B cell (primary cell): ENCODE measurements at places on chromosomes 3 and 15.

DNA sequence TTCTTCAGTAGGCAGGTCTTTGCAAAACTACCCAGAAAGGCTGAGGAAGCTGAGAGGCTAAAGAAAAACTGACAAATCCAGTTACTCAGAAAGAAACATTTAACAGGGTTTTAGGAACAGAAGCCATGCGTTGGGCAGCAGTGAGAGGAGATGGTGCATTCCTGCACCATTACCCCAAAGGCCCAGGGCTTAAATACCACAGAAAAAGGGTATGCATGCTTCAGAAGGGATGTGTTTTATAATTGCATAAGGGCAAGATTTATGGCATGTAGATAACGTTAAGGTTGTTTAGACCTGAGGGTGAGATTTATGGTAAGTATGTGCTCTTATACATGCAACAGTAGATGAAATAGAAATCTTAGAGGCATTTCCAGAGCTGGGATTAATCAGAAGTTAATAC lies 10.0 kb downstream of the C3orf52 start:
- DNase-seq = no peak

GRCh38 chr15:91950631-91951329 lies 97.3 kb downstream of the SLCO3A1 start:
- DNase-seq = no peak

DNA sequence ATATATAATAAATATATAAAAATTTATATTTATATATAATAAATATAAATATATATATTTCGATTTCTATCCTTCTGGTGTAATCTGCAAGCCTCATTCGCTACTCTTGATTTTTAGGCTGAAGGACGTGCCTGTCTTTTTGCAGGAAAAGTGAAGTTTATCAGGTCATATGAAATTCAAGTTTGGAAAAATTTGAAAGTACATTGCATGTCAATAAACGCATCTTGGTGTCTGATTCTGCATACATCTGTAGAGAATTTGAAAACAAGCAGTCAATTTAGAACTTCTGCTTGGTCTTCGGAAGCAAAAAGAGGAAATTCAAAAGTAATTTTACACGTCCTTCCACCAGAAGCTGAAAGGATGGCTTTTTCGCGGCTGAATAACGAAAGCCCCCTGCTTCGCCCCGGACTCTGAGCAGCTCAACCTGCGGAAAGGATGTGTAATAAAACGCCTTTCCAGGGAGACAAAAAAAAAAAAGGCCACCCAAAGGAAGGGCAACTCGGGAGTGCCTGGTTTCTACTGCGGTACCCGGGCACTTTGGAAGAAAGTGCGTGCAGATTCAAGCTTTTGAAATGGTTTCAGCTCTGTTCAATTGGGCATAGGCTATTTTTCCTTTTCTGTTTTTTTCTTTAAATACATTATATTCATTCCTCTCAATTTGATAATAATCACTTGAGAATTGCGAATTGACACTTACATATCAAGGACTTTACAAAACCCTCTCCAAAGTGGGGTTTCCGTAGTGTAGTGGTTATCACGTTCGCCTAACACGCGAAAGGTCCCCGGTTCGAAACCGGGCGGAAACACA lies 1.5 kb upstream of the MYNN start:
- peak; percentile 92 for DNase-seq

- no peak for DNase-seq
These were observed 80.1 kb downstream of the EOMES start for GRCh38 chr3:27641888-27642601.

DNA sequence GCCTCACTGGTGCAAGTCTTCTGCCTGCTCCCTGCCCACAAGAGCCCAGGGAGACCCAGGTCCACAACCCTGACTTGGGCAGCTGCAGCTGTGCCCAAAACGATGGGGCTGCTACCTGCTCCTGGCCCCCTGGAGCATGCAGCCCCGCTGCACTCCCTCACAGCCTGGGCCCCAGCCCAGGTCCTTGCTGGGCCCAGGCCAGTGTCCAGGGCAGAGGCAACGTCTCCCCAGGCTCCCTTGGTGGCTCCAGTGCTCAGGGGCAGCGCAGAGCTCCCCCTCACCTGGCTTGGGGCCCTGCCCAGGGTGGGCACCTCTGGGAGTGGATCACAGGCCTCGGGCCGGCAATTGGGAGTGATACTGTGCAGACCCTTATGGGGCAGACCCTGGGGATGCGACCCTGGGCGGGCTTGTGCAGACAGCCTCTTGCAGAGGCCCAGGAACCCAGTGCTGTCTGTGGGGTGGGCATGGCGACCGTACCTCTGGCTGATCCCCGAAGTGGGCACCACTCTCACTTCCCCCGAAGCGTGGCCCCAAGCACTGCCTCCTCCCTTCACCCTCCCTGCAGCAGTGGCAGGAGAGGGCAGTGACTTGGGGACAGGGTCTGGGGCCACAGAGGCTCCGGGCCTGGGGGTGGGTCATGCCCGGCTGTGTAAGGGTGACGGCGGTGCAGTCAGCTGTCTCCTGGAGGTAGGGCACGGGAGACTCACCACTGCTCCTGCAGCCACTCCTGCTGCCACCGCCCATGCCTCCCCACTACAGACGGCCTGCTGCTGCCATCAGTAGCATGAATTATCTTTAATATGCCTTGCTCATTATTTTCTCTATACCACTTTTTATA lies 255.9 kb downstream of the DOCK3 start:
- no peak for DNase-seq

GRCh38 chr3:141255137-141255845 lies 23.7 kb downstream of the PXYLP1 start:
- DNase-seq = no peak

DNA sequence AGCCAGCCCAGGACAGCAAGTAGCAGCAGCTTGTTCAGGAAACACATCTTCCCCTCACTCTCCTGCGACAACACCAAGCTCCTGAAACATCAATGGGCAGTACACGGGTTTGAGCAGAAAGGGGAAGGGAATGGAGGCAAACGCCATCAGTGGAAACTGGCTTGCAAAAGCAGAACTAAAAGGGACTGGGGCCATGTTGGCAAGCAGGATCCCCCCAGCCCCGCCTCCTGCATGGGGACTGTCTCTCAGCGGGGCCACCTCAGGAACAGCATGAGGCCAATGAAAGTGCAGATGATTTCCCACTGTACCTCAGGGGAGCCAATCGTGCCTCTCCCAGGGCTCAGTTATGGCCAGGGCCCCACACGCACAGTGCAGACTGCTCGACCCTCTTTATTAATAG lies 6.8 kb downstream of the CDAN1 start:
- no peak for DNase-seq

- DNase-seq = no peak
These were observed 124.1 kb upstream of the RASGRP1 start for GRCh38 chr15:38688761-38689160.

- no peak for DNase-seq
These were observed 93.5 kb upstream of the ARRDC4 start for GRCh38 chr15:97866959-97867358.

DNA sequence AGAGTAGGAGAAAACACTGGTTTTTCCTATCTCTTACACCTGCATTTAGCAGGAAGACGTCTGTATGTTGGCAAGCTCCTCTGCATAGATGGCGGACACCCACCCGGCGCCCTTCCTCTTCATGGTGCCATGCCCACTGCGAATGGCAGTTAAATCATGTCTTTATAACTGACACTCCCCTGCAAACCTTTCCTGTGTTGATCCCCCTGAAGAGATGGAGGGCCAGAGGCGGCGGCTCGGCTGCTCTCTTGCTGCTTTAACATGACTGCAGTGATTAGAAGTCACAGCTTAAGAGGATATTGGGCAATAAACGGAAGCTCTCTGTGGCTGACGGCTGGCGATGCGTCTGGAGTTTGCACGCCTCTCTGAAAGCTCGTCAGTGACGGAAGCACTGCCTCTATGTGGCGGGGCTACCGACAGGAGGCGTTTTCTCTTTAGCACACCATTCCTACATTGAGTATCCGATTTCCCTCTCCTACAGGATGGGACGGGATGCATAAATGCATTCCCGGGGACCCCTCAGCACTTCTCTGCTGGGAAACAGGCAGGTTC lies 25.5 kb upstream of the SNRPA1 start:
- DNase-seq = peak; percentile 30

DNA sequence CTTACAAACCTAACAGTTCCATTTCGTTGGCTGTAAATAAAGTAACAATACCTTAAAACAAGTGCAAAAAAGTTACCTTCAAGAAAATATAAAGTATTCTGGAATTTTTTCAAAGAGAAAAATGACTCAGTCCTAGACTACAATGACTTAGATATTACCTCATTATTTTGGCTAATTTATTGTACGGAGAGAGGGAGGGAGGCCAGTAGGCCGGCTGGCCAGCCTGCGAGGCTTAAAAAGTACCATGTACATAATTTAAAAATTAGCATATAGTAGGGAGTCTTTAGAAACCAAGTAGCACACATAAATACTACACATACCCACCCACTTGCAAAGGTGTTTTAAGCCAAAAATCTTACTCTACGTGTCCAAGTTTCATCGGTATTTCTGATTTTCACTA lies 41.9 kb upstream of the MAP4 start:
- no peak for DNase-seq

GRCh38 chr3:37320276-37320675 lies 145.9 kb upstream of the LRRFIP2 start:
- DNase-seq = no peak

- DNase-seq = no peak
These were observed 37.9 kb upstream of the LRTM1 start for GRCh38 chr3:54965746-54966145.

DNA sequence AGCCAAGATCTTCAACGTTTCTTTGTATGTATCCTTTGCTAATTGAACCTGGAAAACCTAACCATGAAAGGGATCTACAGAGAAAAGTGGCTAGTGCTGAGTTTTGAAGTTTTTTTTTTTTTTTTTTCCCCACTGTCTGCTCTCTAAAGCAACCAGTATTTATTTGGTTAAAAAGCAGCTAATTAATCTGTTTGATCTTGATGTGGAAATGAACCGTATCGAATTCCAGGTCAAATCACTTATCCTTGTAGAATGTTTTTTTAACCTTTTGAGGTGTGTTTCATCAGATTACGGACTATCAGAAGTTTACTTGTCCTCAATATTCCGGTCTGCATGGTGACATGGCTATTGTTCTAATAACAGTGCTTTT lies 117.2 kb downstream of the FNDC3B start:
- no peak for DNase-seq

- peak; percentile 38 for DNase-seq
These were observed 627 bp upstream of the FAM131A start for GRCh38 chr3:184336547-184337398.

GRCh38 chr15:92097474-92098178 lies 244.1 kb downstream of the SLCO3A1 start:
- DNase-seq = peak; percentile 43

DNA sequence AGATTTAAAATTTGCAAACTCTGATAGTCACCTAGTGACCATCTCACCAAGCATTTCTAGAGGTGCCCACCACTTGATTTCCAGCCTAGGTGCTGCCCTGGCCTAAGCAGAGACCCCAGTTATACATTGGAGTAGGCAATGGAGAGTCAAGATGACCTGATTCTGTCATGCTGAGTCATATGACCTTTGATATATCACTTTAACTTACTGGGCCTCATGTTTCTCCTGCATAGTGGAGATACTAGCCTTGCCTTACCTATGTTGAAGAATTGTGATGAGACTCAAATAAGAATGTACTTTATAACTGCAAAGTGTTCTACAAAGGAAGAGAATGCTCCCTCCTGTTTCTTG lies 75.5 kb upstream of the XCR1 start:
- no peak for DNase-seq

DNA sequence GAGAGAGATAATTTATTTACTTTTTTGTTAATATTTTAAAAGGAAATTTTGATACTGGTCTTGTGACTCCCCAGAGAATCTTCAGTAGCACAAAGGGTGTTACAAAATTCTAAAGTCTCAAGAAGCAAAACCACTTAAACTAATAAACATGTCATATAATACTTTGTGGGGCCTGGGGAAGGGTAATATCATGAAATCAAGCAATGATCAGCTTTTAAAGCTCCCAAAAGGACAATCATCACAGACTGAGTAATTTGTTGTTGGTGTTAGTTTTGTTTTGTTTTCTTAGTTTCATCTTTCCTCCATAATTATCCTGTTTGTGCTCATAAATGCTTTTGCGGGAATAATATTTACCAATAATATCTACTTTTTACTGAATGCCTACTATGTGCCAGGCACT lies 55.0 kb downstream of the TMEM212 start:
- no peak for DNase-seq

DNA sequence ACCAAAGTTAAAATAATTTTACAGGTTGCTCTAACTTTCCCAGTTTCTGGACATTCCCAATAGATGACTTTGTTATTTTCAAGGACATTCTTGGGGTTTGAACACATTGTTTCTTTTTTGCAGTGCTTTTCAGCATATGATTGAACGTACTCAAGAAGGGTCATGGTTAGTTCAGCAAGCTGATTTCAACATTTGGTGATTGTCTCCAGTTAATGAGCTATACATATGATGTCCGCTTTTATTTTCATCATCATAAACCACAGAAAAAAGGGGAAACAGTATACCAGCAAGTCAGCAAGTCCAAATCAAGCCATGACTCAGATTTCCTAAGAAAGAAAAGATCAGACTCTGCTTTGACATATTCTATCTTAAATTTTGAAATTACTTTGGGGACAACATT lies 69.4 kb downstream of the B3GALNT1 start:
- peak; percentile 6 for DNase-seq

- no peak for DNase-seq
These were observed 9.4 kb downstream of the BTLA start for GRCh38 chr3:112489674-112490479.

DNA sequence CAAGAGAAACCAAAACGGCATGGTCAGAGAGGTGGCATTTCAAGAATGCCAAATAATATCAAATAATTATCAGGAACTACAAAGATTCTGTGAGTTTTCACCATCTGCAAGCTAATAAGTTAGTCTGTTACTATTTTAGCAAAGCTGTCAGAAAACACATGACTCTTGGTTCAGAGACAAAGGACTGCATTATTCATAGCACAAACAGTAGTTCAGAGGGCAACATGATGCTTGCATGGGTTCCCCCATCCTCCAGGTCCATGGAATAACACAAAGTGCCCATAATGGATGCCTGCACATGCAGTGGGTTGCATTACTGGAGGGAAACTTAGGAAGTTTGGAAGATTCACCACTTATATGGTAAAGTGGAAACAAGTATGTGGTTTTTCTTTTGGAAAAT lies 228.8 kb upstream of the ALCAM start:
- DNase-seq = no peak

GRCh38 chr3:157669416-157669815 lies 166.2 kb upstream of the VEPH1 start:
- no peak for DNase-seq

GRCh38 chr15:81268881-81269601 lies 54.9 kb downstream of the STARD5 start:
- DNase-seq = no peak

DNA sequence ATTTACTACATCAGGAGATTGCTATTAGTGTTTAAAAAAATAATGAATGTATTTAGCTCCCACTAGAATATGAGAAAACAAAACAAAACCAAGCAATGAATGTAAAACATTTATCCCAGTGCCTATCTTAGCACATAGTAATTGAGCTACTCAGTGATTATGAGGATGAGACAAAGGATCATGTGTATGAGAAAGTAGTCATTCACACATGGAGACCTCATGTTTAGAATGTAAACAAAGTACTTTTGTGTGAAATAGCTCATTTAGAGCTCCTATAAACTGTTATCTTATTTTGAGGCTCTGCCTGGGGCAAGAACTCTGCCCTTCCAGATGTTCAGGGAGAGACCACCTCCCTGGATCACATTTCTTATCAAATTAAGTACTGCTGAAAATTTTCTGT lies 236.8 kb downstream of the LRRN1 start:
- DNase-seq = no peak

GRCh38 chr3:149145974-149146373 lies 16.5 kb downstream of the HPS3 start:
- DNase-seq = peak; percentile 88
